ENCODE measurements at places on chromosomes 4 and X.

DNA sequence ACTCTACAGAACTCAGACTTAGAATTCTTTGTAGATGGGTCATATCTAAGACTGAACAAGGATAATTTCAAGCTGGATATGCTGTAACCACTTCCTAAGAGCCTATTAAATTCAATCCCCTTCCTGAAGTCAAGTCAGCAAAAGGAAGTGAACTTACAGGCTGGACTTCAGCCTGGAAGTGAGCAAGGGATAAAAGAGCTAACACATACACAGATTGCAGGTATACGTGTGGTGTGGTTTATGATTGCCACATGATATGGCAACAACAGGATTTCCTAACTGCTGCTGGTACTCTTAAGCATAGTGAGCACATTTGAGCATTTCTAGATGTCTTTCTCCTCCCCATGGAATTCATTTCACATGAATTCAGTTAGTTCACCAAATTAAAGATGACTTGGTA, 38.2 kb upstream of the UXT start:
- DNase-seq = no peak

DNA sequence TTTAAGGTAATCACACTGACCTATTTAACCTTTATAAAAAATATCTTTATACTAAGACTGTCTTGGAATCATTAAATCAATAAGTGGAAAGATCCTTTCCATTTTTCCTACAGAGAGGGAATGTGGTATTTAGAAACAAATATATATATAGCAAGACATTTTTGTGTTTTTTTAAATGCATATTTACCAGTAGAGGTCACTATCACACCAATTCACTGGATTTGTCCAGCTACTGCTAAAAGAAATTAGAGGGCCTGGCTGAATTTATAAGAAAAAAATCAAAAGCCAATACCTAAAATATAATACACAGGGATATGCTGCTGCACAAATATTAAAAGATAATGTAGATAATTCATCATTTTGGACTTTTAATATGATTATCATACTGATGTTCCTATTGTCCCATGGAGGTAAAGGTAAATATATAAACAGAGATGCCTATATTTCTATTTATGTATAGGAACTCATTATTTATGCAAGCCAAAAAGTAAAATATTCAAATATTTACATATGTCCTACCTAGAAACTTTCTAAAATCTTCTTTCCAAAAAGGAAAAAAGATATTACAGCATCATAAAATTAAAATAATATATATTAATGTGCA, 69.5 kb downstream of the PDE5A start:
- peak; percentile 10 for DNase-seq

DNA sequence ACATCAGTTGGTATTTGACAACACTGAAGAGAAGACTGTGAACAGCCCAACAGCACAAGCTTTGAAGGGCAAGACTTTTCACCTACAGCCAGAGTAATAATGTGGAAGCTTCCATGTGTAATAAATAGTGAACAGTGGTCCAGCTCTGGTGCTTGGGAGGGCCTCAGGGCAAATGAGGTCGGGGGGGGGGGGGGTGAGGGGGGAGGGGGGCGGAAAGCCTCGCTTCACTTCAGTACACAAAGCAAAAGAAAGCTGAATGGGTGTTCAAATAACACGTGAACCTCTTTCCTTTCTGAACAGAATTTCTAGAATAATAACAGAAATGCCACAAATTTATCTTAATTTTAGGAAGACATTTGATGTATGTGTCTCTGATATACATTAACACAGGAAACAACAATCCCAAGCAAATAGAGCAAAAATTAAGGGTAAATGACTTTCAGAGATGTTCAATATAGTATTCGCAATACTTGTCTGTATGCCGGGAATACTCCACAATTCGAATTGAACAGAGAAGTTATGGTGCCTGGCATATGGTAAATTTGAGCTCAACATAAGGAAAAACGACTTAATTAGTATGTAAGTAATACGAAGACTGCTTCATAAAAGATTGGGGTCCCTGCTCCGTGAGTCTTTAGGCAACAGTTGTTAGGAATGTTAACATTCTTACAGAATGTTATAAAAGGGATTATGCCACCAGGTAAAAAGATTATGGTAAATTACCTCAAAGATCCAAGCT, 92.6 kb downstream of the FRYL start:
- DNase-seq = no peak

- peak; percentile 34 for DNase-seq
Observed at GRCh38 chrX:40646489-40647306, 663 bp downstream of the CXorf38 start.

DNA sequence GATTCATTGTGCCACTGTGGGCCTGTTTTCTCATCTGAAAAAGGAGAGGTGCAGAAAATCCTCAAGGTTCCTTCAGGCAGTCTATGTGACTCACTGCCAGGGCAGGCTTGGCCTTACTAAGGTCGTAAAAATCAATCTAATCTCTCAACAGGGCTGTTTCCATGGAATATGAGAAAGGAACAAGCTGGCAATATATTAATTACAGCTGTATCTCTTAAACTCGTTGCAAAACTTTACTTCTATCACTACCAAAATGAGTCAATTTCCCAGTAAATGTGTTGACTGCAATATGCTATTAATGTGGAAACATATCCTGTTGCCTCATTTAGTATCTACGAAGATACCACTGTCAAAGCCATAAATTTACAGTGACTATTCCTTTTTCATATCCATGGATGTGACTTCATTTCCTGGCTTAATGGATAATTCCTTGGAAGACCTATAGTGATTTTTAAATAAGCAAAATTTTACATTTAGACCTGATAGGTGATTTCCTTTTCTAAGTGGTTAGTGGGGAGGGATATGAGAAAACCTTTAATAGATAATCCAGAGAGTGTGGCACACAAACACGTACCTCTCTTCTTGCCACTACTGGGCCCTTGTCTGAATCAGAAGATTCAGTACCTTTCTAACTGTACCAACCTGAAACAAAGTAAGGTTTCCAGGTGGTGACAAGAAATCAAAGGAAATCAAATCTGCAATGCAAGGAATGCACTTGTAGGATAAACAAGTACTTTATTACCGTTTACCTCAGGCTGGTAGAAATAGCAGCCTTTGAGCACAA, 127.4 kb upstream of the FTHL17 start:
- no peak for DNase-seq

DNA sequence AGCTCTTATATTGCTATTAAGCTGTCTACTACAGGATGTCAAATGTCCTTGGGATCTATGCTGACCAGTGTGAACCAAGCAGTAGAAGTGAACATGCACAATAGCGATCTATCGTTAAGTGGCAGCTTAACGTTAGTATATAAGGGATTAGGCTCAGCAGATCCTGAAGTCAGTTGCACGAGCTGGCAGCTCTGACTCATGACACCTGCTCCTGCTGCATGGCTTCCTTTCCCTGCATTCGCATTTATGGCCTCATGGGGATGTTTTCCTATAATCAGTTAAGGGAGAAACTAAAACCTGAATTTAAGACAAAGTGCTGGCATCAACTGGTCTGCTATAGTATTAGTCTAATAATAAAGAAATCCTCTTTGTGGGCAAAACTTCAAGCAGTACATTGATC, 12.7 kb upstream of the MCUB start:
- no peak for DNase-seq

DNA sequence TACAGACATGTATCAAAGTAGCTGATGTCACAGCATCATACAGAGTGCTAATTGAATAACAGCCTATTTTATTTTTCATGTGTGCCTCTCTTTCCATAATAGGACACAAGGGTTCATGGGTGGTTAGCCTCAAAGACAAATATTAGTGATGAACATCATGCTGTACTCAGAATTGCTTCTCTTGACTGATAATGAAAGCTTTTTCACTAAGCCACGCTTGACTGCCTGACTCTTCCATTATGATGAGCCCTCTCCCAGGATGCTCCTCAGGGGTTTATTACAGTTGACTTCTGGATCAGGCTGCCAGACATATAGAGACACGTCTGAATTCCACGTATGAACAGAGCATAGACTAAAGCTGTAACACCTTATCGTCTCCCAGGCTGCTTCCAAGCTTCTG, 2757.5 kb downstream of the PCDH7 start:
- DNase-seq = no peak

GRCh38 chr4:185570727-185571126, 35.4 kb upstream of the PDLIM3 start:
- no peak for DNase-seq

GRCh38 chrX:23844502-23845138, 61.6 kb downstream of the SAT1 start:
- DNase-seq = no peak

DNA sequence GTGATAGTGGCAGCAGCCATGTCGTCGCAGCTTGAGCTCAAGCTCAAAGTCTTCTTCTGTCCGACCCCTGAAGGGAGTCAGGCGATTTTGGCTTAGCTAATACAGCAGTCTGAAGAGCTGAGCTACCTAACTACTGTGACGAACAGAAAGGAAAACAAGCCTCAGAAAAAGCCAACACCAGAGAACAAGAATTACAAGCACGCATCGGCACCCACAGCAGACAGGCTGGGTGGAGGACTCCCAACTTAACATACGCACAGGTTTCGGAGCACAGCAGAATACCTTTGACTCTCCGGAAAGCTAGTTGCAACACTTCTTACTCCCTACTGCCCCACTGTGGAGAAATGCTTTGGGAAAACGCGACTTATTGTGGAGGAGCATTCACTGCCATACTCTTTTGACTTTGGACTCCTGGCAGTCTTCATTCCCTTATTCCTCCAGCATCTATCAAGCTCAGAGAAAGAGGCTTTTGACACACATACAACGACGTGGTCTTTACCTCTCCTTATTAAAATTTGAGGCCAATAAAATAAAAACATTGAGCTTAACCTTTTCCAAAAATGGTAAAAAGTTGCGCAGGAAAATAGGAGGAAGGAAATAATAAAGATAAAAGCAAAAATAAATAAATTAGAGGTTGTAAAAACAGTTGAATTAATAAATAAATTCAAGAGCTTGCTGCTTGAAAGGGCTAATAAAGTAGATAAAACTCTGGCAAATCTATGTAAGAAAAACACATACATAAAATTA, 41.3 kb upstream of the GPC3 start:
- DNase-seq = no peak

DNA sequence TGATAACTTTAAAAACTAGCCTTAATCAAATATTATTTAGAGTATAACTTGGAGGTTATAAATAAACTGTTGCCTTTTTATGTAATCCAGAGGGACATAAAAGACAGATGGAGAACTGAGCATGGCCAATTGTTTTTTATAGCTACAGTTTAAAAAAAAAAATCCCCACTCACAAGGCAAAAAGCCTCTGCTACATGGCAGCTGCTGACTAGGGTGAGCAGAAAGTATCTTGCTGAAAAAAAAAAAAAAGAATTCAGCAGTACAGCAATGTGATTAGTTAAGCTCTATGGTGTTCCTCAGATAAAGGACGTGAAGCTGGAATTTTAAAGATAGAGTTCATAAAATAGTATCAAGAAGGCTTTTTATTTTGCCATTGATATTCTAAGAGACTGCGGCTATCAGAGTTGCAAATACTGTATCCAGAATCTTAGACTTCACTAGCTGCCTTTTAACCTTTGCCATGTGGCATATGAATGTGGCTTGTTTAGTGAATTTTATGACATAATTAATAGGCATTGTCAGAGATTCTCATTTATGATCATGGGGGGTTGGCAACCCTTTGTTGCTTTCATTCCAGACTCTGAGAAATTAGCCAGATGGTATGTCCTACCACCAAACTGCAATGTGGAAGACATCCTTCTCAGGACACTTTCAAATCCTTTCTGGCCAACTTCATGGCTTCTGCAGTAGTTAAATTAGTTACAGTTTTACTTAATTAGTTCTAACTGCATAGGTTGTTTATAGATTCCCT, 498.0 kb downstream of the STPG2 start:
- DNase-seq = no peak

GRCh38 chrX:3585719-3586118, 127.7 kb downstream of the PRKX start:
- DNase-seq = peak; percentile 7

GRCh38 chrX:20670611-20671010, 403.9 kb upstream of the RPS6KA3 start:
- no peak for DNase-seq

DNA sequence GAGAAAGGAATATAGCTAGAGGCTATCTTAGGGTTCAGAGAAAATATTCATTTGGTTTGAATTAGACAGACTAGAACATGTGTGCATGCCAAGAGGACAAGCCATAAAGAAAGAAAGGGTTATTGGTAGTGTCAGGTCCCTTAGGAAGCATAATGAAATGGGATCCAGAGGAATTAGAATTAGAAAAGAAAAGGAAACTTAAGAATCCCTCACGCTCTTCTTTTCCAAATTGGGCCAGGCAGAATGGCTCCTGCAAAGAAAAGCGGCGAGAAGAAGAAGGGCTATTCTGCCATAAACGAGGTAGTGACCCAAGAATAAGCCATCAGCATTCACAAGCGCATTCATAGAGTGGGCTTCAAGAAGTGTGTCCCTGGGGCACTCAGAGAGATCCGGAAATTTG, 4.9 kb upstream of the ABCG2 start:
- DNase-seq = no peak

DNA sequence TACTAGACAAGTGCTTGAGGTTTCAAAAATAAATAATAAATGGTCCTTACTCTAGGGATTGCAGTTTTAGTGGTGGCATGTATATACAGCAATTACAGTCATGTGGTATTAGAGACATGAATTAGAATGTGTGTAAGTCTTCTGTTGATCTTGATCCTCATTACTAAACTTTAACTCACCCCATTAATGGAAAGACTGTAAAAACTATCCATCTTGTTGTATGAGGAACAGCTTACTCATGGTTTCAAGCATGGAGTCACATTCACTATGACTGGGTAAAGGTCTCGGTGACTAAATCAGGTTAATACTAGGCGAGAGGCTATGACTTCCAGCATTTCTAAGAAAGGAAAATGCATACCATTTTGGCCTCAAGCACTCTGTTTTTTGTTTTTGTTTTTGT, 107.0 kb upstream of the HPGD start:
- no peak for DNase-seq

DNA sequence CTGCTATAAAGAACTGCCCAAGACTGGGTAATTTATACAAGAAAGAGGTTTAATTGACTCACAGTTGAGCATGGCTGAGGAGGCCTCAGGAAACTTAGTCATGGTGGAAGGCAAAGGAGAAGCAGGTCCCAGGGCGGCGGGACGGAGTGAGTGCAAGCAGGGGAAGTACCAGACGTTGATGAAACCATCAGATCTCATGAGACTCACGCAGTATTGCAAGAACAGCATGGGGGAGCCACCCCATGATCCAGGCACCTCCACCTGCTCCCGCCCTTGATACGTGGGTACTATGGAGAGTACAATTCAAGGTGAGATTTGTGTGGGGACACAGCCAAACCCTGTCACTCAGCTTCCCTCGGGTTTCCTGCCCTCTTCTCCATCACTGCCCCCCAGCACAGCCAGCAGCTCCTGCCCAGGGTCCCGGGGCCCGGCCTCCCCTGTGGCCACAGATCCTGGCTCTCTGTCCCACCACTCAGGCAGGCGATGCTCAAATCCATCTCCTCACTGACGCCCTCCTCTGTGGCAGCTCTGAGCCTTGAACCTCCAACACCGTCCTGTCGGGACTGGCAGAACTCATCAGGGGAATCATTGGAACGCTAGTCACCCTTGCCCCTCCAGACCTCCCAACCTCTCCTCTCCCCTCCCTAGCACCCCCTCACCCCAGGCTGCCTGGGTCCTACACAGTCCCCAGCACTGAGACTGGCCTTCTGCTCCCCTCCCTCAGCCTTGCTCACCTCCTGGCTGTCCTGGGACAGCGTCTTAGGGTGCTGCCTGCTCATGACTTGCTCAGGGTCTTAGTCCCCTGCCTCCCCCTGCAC, 37.6 kb downstream of the FGFRL1 start:
- DNase-seq = no peak

- peak; percentile 40 for DNase-seq
Observed at GRCh38 chr4:117796677-117797076, 237.6 kb upstream of the NDST3 start.

All from NCI-H748 treated with DMSO at 0.1 percent for 48 hours (cell line).